ENCODE measurements at places on chromosomes 7 and 10.
A peak's percentile ranks its signal among the peaks of the same experiment; 100 is the strongest.

GRCh38 chr10:18219146-18219545, 78.9 kb downstream of the CACNB2 start:
- DNase-seq: no peak

GRCh38 chr10:72329290-72330068, 25.2 kb downstream of the DNAJB12 start:
- no peak for DNase-seq

GRCh38 chr10:78302739-78302988, 269.0 kb downstream of the RPS24 start:
- DNase-seq: no peak

- no peak for DNase-seq
Observed at GRCh38 chr7:157301610-157302120, 35.1 kb upstream of the DNAJB6 start.

DNA sequence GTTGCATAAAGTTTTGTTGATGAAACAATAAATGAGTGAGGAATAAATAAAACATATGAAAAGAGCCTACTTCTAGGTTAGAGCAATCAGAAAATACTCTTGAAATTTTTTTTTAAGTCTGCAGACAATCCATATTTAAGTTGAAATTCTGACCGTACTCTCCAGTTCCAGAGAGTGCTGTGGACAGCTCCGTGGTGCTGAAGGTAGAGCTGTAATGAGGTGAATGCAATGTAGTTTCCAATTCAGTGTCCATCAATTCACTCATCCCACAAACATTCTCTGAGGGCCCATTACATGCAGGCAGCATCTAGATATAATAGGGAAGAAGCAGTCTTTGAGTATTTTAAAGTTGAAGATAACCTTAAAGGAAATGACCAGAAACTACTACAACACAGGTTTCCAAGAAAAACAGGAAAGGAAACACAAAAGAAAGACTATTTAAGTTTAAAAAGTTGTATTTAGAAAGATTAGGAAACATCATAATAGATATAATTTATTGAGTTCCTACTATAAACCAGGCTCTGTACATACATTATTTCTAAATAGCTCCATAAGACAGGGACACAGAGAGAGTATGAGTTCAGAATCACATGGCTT, 44.0 kb upstream of the CRTAC1 start:
- no peak for DNase-seq

- DNase-seq: no peak
Observed at GRCh38 chr10:119459681-119460340, 82.7 kb downstream of the RGS10 start.

DNA sequence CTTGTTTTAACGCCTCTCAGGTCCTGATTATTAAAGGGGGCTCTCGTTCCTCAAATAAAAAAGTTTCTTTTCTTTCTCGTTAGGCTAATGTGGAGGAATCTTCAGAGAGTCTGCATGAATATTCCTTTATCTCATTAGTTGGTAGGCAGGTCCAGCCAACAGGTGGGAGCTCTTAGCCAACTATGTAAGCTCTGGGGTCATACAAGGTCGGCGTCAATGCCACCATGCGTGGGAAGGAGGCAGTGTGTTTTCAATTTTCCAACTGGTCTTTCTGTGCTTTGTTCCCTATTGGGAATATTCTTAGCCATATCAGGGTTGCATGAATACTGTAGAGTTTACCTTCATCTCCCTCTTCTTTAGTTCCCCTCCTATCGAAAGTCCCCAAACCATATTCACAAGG, 118.5 kb upstream of the SVIL start:
- no peak for DNase-seq

GRCh38 chr7:37297546-37297945, 151.1 kb downstream of the ELMO1 start:
- DNase-seq: no peak

DNA sequence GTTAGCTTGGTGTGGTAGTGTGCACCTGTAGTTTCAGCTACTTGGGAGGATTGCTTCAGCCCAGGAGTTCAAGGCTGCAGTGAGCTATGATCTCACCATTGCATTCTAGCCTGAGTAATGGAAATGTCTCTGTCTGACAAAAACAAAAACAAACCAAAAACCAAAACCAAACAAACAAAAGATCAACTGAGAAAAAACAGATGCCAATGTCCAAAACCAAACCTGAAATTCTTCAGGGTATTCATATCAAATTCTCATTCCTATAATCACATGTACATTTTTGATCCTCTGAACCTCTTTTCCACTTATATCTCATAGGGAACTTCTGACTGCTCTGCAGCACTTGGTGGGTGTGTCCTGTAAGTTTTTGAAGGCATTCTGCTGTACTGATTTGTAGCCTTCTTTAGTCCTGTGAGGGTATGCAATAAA, 87.0 kb downstream of the CDK6 start:
- DNase-seq: no peak

DNA sequence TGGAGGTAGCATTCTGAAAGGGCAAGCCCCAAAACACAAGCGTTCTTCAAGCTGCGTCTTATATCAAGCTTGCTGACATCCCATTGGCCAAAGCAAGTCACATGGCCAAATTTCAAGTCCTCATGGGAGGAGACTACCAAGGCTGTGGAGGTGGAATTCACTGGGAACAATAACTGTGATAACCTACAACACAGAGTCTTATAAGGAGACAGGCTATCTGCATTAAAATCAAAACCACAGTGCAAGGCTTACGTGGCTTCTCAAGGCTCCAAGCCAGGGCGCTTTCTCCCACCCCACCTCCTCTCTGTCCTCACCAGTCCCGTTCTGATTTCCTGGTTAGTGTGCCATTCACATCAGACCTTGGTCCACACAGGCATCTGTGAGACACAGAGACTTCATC, 39.4 kb downstream of the ADRB1 start:
- DNase-seq: no peak

DNA sequence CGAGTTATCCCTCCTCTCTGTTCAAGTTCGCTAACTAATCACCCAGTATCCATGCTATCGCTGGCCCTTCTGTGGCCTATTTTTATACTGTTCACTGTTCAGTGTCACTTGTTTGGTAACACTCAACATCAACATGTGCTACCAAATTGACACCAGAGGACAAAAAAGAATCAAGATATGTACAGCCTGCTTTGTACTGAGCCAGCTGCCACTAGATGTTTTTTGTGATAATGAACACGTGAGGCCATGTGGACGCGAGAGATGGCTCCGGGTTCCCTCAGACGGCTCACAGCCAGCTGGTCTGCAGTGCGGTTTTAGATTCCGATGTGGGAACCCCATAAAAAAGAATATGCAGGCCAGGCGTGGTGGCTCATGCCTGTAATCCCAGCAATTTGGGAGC, 21.2 kb downstream of the CAV1 start:
- DNase-seq: no peak

DNA sequence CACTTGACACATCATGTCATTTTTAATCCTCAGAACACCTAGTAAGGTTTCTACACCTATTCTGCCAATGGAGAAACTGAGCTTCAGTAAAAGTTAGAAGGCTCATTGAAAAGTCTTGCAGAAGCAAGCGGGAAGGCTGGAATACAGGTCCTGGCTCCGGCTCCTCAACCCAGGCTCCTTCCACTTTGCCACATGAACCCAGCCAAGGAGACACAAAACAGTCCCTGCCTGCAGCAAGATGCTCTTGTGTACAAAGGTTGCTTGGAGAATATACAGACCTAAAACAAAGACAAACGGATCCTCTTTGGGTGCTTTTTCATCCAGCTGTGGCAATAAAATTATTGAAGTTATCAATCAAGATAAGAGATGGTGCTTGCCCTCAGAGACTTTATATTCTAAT, 106.8 kb downstream of the SORBS1 start:
- DNase-seq: no peak

DNA sequence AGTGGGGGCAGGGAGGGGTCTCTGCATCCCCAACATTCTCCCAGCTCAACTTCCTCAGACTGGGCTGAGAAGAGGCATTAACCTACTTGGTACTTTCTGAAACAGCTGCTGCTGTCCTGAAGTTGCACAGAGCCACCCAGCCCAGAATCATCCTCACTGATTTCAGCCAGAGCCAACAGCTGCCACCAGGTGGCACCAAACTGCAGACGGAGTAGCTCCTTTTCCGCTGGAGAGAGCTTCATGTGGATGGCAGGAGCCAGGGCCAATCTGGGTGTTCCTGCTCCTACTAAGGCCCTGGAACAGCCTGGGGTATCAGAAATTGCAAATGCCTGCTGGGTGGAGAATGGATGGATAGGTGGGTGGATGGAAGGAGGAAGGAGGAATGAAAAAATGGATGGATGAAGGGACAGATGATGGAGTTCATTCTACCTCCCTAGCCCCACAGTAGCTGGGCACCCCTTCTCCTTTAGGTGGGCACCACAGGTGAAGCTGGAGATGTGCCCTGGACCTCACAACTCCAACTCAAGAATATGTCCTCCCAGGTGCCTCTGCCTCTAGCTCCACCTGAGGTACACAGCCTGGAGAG, 11.8 kb upstream of the DRGX start:
- peak; percentile 26 for DNase-seq

- DNase-seq: no peak
Observed at GRCh38 chr7:138245682-138246081, 169.4 kb downstream of the AKR1D1 start.

- DNase-seq: no peak
Observed at GRCh38 chr10:77887631-77888355, 38.8 kb downstream of the DLG5 start.

GRCh38 chr7:129435414-129435829, 1.2 kb downstream of the STRIP2 start:
- DNase-seq: no peak

- DNase-seq: no peak
Observed at GRCh38 chr7:140478246-140479061, 851 bp downstream of the MKRN1 start.

GRCh38 chr7:93697901-93698300, 123.4 kb upstream of the CALCR start:
- no peak for DNase-seq

GRCh38 chr7:94398841-94399240, 4.1 kb downstream of the COL1A2 start:
- no peak for DNase-seq

DNA sequence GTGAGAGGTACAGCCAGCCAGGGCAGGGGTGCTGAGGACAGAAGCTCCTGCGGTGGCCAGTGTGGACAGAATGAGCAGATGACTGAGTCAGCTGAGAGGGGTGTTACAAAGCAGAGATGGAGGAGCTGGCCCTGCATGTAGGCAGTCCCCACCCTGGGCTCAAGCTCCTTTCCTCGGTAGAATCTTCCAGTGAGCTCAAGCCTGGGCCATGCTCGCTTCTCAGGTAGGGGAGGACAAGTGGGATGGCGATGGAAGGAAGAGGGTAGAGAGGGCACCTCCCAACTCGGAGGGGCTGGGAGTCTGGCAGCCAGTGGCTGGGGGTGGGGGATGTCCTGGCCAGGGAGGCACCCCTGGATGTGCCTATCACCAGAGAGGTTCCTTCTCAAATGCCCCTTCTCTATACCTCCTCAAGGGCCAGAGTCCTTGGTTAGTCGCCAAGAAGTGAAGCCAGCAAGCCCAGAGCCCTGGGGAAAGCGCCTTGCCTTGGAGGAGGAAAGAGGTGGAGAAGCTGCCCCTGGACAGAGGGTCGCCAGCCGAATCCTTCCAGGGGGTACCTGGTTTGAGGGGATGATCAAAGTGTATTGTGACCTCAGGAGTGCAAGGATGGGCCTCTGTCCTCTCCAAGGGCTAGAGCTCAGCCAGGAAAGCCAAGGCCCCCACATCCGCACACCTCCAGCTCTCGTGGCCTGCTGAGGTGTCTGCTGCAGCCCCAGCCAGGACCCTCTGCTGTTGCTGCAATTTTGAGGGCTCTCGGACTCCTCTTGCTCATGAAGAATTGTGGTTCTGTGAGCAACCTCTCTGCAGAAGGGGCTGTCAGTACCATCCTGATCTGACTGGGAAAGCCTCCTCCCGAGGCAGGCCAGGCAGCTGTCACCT, 88.6 kb upstream of the MACROH2A2 start:
- no peak for DNase-seq
